ENCODE measurements at places on chromosomes 16 and 17.

DNA sequence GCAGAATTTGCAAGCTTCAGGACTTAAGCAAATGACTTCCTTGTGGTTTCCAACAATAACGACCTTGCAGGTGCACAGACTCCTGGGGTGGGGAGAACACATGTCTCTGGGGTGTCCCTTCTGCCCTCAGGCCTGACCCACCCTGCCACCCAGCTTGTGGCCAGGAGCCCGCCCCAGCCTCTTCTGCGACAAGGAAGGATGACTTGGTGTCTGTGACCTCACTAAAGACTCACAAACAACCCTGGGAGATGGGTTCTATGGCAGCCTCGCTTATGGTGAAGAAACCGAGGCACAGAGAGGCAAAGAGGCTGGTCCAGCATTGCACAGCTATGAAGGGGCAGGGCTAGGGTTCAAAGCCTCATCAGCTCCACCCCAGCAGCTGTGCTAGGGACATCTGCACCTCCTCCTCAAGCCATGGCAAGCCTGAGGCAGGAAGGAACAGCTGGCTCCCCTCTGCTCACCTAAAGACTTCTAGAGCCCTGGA, 2.6 kb downstream of the ATP2A3 start:
- H3K4me3 ChIP-seq: no peak overlapping the region
- H3K27me3 ChIP-seq: peaks cover 12% of the 10 kb centered on the region

DNA sequence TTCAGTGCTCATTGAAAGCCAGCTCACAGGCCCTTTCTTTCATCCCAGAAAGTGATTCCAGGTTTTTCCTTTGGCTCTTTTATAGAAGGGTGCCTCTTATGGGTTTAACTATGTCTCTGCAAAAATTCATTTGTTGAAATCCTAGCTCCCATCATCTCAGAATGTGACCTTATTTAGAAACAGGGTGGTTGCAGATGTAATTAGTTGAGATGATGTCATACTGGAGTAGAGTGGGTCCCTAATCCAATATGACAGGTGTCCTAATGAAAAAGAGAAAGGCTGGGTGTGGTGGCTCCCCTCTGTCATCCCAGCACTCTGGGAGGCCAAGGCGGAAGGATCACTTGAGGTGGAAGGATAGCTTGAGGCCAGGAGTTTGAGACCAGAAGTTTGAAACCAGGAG, 64.2 kb upstream of the FAM20A start:
- H3K27me3 ChIP-seq: no peaks in the 10 kb centered on the region
- peaks cover 33% of the 10 kb centered on the region for H3K4me1 ChIP-seq
- H3K4me3 ChIP-seq: no peak overlapping the region
- peaks cover 8% of the 10 kb centered on the region for H3K36me3 ChIP-seq
- no peak overlapping the region for H3K27ac ChIP-seq
- DNase-seq: no peak

GRCh38 chr16:85991425-85991824, 92.5 kb downstream of the IRF8 start:
- no peak overlapping the region for H3K4me3 ChIP-seq
- H3K27ac ChIP-seq: no peak overlapping the region
- H3K36me3 ChIP-seq: no peaks in the 10 kb centered on the region
- H3K4me1 ChIP-seq: no peaks in the 10 kb centered on the region
- H3K27me3 ChIP-seq: no peaks in the 10 kb centered on the region

DNA sequence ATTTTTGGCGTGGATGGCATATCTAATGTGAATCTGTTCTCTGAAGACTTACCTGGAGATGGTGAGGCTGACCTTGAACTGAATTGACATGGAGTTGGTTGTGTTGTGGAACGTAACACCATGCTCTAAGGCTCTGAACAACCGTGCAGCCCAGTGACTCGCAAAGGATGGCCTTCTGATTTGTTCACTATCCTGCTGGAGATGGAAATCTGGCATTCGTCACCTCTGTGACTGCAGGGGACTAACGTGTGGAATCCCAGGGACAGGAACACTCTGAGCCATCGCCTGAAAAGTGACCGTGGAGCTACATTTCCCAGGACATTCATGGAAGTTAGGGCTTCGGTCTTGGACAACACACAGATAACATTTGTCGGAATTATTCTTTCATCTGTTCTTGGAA, 61.1 kb downstream of the BANP start:
- H3K27ac ChIP-seq: peak overlapping the region; percentile 70
- H3K36me3 ChIP-seq: peaks cover 62% of the 10 kb centered on the region
- no peak overlapping the region for H3K4me3 ChIP-seq
- H3K27me3 ChIP-seq: no peaks in the 10 kb centered on the region
- peaks cover 29% of the 10 kb centered on the region for H3K4me1 ChIP-seq

DNA sequence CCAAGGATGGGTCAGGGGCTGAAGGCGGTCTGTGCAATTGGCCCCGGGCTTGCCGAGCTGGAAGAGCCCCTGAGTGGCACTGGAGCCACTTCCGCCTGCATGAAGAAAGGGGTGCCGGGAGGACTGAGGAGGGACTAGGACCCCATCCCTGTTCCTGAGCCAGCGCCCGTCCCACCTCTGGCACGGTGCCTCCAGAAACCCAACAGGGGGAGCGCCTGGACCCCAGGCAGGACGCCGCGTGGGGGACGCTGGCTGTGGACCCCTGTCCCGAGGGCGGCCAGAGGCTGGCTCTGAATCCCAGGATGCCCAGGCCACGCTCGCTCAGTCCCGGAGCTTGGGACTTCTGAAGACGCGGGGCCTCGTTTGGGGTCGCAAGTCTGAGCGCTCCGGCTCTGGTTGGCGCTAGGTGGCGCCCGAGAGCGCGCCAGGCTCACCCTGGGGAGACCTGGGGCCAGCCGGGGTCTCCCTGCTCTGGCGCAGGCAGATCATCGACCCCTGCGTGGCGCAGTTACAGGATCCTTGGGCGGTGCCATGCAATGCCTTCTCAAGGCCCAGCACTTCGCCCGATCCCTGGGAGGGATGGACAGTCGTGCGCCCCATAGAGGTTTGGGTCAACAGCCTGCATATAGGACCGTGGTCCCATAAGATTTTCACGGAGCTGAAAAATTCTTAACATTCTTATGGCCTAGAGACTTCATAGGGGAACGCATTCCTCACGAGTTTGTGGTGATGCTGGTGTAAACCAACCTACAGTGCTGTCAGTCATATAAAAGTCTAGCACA, 58.5 kb upstream of the CREBBP start:
- 0 out of 2 replicates have a peak, but pooled peaks cover 2% of the 10 kb centered on the region for H3K27me3 ChIP-seq
- peaks cover 5% of the 10 kb centered on the region for H3K4me1 ChIP-seq
- peaks cover 9% of the 10 kb centered on the region for H3K36me3 ChIP-seq
- DNase-seq: peak; percentile 88
- H3K27ac ChIP-seq: no peak overlapping the region

GRCh38 chr17:71710816-71711215, 410.0 kb upstream of the SOX9 start:
- no peak for DNase-seq
- H3K36me3 ChIP-seq: no peaks in the 10 kb centered on the region
- H3K27ac ChIP-seq: no peak overlapping the region
- H3K27me3 ChIP-seq: no peaks in the 10 kb centered on the region
- no peak overlapping the region for H3K4me3 ChIP-seq

DNA sequence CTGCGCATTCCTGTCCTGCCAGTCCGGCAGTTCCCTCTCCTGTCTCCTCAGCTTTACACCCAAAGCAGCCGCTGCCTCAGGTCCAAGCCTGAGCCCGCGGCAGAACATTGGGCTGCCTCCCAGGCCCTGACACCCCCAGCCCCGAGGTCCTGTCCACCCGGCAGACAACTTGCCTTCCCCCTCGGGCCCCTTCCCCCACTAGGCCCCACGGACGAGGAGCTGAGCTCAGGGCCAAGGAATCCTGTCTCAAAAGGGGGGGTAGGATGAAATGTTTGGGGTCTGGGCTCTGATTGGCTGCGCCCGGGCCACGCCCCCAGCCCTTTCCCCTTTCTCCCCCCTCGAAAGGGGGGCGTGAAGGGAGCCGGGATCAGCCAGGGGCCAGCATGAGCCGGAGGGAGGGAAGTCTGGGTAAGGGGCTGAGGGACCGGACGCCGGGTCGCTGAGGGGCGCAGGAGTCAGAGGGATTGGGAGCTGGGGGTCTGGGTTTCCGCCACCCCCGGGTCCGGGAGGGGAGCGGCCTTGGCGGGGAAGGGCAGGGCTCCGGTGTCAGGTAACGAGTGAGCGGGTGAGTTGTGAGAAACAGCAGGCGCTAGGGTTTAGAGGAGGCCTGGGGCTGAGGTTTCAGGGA, at the start of gene CTF1:
Gene CTF1 (plus strand): TSS at position 354 of the 628 bp plus-strand sequence. CDS start 30 bp downstream, at position 384.
- DNase-seq: peak; percentile 77
- peak within 1 kb of the TSS; percentile 99 for H3K27ac ChIP-seq
- H3K36me3 ChIP-seq: no peaks in the 10 kb centered on the region

- peaks cover 9% of the 10 kb centered on the region for H3K4me1 ChIP-seq
- no peaks in the 10 kb centered on the region for H3K27me3 ChIP-seq
- DNase-seq: no peak
- no peaks in the 10 kb centered on the region for H3K36me3 ChIP-seq
Measured at GRCh38 chr16:50909831-50910735, 168.2 kb downstream of the CYLD start.

DNA sequence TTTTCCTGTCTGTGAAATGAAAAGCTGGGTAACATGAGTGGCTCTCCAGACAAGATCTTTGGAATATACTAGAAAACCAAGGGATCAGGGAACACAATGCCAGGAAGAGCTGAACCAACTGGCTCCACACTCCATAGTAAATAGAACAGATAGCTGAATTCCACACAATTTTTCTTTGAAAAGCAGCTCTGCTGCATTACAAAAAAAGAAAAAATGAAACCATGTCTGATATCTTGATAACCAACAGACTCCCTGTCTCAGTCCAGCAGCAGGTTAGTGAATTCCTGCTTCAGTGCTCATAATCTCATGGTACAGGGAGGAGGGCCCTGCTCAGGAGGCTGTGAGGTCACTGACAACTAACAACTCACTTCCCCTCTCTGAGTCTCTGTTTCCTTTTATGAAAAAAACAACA, 97.1 kb downstream of the CDH11 start:
- H3K36me3 ChIP-seq: peaks cover 2% of the 10 kb centered on the region
- H3K4me1 ChIP-seq: peaks cover 5% of the 10 kb centered on the region
- no peak for DNase-seq
- H3K4me3 ChIP-seq: no peak overlapping the region

GRCh38 chr17:68596411-68596945, 4.7 kb downstream of the FAM20A start:
- H3K36me3 ChIP-seq: no peaks in the 10 kb centered on the region
- no peak for DNase-seq
- peaks cover 24% of the 10 kb centered on the region for H3K27me3 ChIP-seq

All from WTC11 (cell line).